Myometrial cell (primary cell): ENCODE measurements at places on chromosomes 7 and 10. TPM values are rescaled to one million over a fixed set of nuclear protein-coding genes. Genes with fewer than 3 reads are reported as not detected.

MDFIC gene
- 29.4 and 41.8 TPM in 2 replicates for total RNA-seq

ARL5B gene
- 4.6 and 8.2 TPM in 2 replicates for total RNA-seq

FAM200A gene
- 4.0 and 5.5 TPM in 2 replicates for total RNA-seq

TWIST1 gene
- total RNA-seq: 19.1 and 27.1 TPM in 2 replicates

RGR gene
- total RNA-seq: not detected in 2 replicates

TET1 gene
- total RNA-seq: 1.7 and 2.8 TPM in 2 replicates

MRPS17 gene
- total RNA-seq: 7.5 and 11.9 TPM in 2 replicates
